LHCN-M2 (cell line): ENCODE measurements at places on chromosomes 7 and 10.

DNA sequence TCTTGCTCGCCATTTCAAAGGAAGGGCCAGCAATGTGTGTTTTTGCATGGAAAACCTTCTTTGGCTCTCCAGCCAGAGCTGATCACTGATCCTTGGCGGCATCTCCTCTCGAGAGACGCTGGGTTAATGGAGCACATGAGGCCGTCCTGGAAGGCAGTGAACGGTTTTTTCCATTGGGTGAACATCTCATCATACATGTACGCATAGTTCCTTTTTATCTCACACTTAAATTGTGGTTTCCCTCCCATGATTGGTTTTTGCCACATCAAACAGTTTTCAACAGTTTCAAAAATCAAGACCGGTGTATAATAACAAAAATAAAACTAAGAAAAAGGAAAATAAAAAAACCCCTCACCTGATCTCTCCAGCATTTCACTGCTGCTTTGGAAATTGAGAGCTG, 276.4 kb downstream of the TCF7L2 start:
- DNase-seq: no peak

DNA sequence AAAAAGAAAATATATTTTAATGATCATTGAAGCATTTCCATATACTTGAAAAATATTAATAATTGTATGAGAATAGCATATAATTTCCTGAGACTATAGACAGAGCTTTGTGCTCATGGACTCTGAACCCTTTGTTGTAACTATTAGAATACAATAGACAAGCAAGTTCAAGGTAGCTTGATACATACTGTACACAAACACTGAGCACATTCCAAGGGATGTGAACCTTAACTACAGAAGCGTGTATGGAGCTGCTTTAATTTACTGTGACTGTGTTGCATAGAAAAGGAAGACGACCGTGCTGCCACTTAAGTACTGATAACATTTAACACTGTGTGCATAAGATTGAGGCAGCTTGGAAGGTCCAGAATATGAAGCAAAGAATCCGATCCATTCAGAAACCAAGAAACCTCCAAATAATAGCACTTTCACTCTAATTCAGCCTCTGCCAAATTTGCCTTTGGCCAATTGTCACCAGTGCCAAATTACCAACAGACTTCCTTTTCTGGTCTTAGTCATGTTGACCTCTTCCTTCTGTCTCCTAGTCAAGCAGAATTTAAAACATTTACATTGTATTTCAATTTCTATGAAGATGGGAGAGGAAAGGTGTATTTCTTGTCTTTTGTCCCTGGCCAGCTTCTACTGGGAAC, 566.1 kb upstream of the GALNT17 start:
- no peak for DNase-seq

DNA sequence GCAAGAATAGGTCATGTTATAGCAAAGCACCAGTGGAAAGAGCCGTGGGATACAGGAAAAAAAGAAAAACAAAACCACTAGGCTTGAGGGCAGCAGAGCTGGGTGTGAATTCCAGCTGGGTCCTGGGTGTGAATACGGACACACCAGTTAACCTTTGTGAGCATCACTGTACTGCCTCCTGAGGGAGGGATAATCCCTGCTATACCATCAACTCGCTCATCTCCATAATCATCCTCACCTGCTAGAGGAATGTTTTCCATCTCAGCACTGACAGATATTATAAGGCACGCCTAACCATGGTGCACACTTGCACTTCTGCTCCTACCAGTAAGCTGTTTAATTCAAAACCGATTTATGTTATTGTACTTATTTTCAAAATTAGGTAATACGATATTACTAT, 62.2 kb downstream of the GSAP start:
- DNase-seq: no peak

GRCh38 chr7:9691286-9691685, 1257.9 kb downstream of the NXPH1 start:
- no peak for DNase-seq

DNA sequence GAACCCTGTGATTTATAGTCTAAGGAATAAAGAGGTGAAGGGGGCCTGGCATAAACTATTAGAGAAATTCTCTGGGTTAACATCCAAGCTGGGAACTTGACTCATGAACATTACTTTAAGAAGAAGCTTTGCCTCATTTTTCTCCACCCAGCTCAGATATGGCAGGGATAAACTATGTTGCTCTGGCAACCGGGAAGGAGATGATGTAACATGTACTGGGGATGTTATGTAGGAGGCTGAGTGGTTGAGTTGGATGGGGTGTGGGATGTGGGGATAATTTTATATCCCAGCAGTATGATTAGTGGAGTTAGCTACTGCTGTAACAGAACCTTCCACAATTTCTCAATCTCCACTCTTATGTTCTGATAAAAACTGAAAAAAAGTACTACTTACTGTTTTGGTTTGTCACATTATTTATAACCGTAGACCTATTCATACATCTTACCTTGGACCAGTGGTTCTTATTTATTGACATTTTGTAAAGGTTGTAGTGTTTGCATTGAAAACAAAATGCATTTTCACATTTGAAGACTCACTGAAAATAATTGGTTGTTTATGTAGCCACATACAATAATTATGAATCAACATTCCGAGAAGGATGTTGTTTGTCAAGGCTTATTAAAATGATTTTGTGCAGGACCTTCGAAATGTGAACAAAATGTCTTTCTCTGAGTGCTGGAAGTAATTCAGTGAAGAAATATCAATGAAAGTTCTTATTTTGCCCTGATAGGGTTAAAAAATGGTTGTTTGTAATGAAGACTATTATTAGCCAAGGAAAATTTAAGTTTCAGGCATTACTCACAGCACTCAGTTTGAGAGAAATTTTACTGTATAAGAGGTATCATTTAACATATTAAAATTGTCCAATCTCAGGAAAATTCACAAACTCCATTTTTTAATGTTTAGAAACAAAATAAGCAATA, 1.3 kb downstream of the OR2F2 start:
- peak; percentile 86 for DNase-seq
